Cardiac atrium fibroblast (primary cell): ENCODE measurements at places on chromosomes 16 and 17. TPM values are rescaled to one million over a fixed set of nuclear protein-coding genes. Genes with fewer than 3 reads are reported as not detected.

Gene HOXB13
- not detected in 2 replicates for total RNA-seq

Gene ITGAD
- total RNA-seq = not detected in 2 replicates

Gene ATP1B2
- 2.9 TPM in 1 of 2 replicates, not detected in the other for total RNA-seq

Gene ASGR1
- 0.18 and 1.1 TPM in 2 replicates for total RNA-seq

Gene TMEM235
- total RNA-seq = not detected in 2 replicates
